CD4-positive, alpha-beta T cell treated with Interleukin-15 for 1 hour (primary cell): ENCODE measurements at places on chromosomes 11 and 22.
A peak's percentile ranks its signal among the peaks of the same experiment; 100 is the strongest.

DNA sequence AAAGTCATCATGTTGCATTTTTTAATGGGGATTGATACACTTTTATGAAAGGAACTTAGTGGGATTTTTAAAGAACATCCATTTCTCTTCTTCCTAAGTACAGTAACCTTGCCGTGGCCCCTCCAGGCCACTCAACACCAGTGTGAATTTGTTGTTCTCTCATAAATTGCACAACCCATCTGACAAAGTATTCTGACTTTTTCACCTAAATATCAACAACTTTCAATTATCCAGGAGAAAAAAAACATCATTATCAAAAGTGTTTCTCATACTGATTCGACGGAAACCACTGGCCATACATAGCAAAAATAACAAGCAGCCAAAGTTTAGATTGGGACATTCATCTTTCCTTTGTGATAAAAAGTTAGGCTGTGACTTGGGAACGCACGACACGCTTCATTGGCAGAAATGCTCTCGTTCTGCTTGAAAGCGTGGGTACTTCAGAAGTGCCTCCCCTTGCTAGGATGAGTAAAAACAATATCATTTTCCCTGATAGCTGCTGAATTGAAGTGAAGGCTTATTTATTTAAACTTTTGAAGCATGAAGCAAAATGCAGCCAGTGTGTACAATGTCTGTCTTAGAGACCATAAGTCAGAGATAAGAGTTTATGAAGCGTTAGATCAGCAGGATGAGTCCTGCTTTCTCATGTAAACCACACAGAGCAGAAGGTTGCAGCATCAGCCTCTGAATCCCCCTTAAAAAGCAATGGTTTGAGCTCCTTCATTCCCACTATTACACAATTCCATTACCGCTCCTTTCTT lies 20.6 kb upstream of the EIF3M start:
- DNase-seq = no peak

DNA sequence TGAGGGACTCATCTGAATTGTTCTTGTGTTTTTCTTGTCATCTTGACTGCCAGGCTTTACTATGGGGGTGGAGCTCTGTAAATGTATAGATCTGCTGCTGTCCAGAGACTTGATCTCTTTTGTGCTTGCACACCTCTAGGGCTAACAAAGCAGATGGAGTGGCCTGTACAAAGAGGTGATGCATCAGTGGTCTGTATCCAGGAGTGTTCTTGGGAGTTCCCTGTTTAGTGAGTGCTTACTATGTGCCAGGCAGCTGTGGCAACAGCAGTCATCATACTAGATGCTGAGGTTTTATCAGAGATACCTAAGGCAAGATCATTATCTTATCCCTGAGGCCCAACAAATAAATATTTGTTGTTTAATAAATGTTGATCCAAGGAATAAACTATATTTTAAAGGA lies 33.4 kb downstream of the STIM1 start:
- DNase-seq = no peak

- DNase-seq = no peak
Measured at GRCh38 chr22:38273135-38273826, 471 bp upstream of the TMEM184B start.

- DNase-seq = no peak
Measured at GRCh38 chr11:76282811-76283595, 76.7 kb upstream of the WNT11 start.

DNA sequence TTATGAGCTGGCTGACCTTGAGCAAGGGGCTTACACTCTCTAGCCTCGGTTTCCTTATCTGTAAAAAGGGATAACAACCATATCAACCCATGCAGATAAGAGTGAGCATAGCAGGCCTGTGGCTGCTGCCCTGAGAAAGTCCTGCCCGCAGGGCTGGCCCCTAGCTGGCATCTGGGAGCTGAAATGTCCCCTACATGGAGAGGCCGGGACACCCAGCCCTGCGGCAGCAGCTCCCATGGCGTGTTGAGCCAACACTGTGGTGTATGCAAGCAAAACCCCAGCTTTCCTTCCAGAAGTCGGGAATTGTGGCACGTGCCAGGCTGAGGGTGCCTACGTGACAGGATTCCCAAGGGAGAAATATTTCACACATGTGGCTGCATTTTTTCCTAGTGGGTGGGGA lies 358.9 kb downstream of the CTTN start:
- DNase-seq = no peak

GRCh38 chr11:91872243-91872642 lies 352.4 kb upstream of the FAT3 start:
- DNase-seq = no peak

GRCh38 chr22:48802576-48802975 lies 1025.1 kb downstream of the BRD1 start:
- DNase-seq = no peak

- DNase-seq = no peak
Measured at GRCh38 chr11:102457865-102458264, 5.3 kb upstream of the TMEM123 start.

GRCh38 chr11:43770173-43770572 lies 89.6 kb downstream of the HSD17B12 start:
- no peak for DNase-seq

GRCh38 chr11:64007629-64008282 lies 21.5 kb downstream of the OTUB1 start:
- peak; percentile 36 for DNase-seq

GRCh38 chr11:10666556-10667520 lies 26.7 kb downstream of the IRAG1 start:
- no peak for DNase-seq

DNA sequence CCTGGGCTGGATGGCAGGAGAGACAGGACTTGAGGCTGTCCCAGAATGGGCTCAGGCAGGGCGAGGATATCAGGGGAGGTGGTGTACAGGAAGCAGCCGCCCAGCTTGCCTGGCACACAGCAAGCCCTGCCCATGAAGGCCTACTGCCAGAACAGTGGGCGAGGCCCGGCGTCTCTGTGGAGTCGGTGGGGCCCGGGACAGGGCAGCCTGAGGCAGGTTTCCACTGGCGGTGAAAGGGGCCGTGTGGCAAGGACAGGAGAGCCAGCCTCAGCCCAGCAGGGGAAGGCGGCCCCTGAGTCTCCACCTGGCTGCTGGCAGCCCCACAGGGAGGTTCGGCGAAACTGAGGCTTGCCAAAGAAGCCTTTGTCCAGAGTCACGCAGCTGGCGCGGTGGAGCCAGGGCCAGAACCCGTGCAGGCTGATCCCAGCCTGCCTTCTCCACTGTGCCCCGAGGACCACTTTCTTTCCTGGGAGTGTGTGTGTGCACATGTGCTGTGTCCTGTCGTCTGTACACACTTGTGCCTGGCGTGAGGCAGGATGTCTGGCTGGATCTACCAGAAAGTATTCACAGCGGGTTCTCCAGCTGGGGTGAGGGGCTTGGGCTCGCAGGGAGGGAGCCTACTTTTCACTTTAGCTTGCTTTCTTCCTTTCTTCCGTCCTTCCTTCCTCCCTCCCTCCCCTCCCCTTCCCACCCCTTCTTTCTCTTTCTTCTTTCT lies 1.2 kb downstream of the TSPO start:
- peak; percentile 54 for DNase-seq

- DNase-seq = no peak
Measured at GRCh38 chr11:121582296-121582695, 129.5 kb upstream of the SORL1-AS1 start.

GRCh38 chr11:31995032-31995431 lies 95.8 kb upstream of the RCN1 start:
- DNase-seq = no peak

- no peak for DNase-seq
Measured at GRCh38 chr22:50517495-50518260, 7.7 kb downstream of the SCO2 start.

DNA sequence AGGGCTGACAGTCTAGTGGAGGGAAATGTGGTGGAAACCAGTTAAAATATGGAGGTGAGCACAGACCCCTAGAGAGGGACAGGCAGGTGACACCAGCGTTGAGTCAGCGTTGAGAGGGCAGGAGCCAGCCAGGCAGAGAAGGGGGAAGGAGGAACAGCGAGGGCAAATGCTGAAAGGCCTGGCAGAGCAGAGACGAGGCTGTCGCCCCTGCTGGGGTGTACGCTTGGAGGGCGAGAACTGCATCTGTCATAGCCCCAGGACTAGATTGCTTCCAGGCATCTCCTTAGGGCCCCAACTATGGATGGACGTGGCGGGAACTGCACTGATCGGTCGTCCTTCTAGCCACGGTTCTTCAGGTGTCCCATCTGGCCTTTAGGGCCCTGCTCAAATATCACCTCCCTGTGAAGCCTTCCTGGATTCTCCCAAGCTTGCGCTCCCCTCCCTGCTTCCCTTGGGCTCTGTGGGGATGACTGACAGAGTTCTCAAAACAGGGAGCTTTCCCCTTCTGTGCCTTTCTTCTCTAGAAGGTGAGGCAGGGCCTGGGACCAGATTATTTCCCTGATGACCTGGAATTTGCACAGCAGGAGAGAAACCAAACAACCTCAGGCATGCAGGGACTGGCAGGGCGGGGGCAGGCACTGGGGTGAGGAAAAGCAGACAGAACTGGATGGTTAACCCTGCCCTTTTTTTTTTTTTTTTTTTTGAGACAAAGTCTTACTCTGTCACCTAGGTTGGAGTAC lies 11.1 kb downstream of the SYNGR1 start:
- DNase-seq = no peak

DNA sequence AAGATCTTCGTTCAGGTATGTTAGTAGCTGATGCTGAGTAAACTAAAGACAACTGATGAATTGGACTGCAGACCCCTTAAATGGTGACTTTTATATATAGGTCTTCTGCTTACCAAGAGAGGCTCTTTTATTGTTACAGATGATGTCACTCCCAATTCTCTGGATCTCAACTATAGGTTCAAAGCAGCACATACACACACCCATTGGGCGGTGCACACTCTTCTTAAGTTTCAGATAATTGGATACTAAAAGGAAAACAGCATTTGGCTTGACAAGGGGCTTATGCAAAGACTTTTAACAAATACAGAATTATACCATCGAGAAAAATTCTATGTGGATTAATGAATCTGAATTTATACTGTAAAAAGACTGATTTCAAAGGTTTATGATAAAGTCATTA lies at the start of gene PTH:
Gene PTH, minus strand, starts transcription at position 69 of the 400 bp plus-strand sequence. CDS start 3,142 bp downstream, outside the sequence.
- no peak for DNase-seq

DNA sequence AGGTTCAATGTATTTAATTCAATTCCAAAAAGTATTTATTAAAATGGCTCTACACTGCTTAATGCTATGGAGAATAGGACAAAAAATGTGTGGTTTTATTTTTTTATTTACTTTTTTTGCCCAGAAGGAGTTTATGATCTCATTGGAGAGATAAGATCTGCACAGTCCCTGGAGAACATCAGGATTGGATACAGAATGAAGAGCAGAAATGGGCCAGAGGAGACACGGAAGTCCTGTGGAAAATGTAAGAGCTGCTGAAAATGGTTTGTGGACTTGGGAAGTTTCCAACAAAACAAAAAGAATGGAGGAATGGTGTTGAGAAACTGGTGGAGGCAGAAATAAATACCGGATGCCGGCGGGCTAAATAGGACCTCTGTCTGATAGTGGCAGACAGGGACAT lies 554.6 kb downstream of the OPCML start:
- DNase-seq = no peak

DNA sequence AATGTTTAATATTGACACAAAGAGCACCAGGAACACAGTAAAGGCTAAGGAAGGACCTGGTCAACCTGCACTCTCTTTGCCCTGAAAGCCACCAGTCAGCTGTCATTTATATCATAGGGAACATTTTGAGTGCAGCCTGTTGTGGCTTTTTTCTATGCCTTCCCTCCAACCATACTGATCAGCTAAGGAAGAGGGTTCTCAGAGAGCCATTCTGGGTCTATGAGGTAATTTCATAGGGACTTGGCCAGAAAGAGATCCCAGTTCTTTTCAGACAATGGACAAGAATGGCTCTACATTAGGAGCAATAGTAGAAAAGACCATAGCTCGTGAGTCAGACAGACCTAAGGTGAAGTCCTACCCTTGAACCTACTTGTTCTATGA lies 132.8 kb downstream of the CCDC34 start:
- no peak for DNase-seq

GRCh38 chr11:60158636-60159035 lies 24.2 kb downstream of the MS4A6A start:
- no peak for DNase-seq

DNA sequence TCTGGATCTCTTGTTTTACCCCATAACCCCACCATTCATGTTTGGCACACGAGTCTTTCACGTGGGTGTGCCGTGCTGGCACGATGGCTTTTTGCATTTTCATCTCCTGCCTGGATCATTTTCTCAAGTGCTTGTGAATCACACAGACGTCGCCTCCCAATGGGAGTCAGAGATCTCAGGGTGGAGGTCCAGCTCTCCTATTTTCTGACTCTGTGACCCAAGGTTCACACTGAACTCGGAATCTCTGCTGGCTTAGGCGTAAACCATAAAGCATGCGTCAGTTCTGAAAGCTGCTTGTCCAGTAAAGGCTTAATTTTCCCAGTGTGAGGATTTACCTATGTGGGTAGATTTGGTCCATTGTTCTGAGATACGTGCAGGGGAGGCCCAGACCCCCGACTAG lies 16.0 kb upstream of the C22orf42 start:
- no peak for DNase-seq

DNA sequence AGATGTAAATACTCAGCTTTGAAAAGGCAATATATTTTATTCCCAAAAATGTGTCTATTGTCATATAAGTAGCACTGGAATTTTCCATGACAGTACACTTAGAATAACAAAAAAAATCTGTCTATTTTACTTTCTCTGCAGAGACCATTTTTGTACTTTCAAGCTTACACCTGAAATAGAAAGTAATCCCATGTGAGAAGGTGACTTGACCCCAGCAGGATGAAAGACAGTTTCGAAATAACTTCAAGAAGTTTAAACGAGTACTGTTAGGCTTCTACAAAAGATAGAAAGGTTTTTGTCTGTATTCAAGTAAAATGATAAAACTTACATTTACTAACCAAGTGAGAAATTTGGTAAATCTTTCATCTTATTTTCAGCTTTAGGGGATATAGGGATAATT lies 259.9 kb upstream of the CTSC start:
- DNase-seq = no peak

- no peak for DNase-seq
Measured at GRCh38 chr11:105156231-105156630, 16.7 kb upstream of the CARD18 start.

DNA sequence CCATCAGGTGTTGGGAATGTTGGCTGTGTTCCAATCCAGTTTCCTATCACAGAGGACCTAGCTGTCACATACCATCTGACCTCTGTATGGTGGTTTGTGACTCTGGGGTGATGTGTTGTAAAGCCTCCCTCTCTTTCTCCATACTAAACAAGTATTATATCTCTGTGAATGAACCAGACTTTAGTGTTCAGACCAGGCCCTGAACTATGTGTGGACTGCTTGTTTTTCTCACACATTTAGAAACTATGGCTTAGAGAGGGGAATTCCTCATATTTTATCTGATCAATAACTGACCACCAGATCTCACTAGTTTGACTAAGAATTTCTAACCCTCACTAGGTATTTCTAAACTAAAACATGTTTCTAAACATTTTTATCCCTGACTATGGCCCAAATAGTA lies 17.5 kb downstream of the NCR3LG1 start:
- DNase-seq = no peak

GRCh38 chr22:27601195-27601594 lies 200.4 kb downstream of the MN1 start:
- DNase-seq = no peak

GRCh38 chr22:29306175-29306834 lies at the start of gene GAS2L1:
TSS of gene GAS2L1 (plus strand) at chr22:29306650. CDS start at chr22:29308106, 1,456 bp downstream.
- DNase-seq = peak; percentile 52
